ENCODE measurements at places on chromosomes 5 and 9. TPM values are rescaled to one million over a fixed set of nuclear protein-coding genes. Genes with fewer than 3 reads are reported as not detected.

The ECPAS gene
- total RNA-seq, result 39.3 TPM

The F12 gene
- 3.0 TPM for total RNA-seq

The CTXN3 gene
- total RNA-seq, result 18.3 TPM

The DCANP1 gene
- 1.0 TPM for total RNA-seq

The DPYSL3 gene
- total RNA-seq, result 308 TPM

The AK8 gene
- total RNA-seq, result 0.98 TPM

The TAF1L gene
- 0.43 TPM for total RNA-seq

The TAF11L2 gene
- not detected for total RNA-seq

The OR2Y1 gene
- total RNA-seq, result not detected

Data from motor neuron (in vitro differentiated cells).